Activated CD4-positive, alpha-beta T cell treated with anti-CD3 and anti-CD28 coated beads, Interleukin-2, amount 10 ng/mL, durations not matched to agents 24 days and 14 days (primary cell): ENCODE measurements at places on chromosomes 11 and 22. TPM values are rescaled to one million over a fixed set of nuclear protein-coding genes. Genes with fewer than 3 reads are reported as not detected.

The NCF4 gene
- 12.3 and 13.6 TPM in 2 replicates for total RNA-seq

DNA sequence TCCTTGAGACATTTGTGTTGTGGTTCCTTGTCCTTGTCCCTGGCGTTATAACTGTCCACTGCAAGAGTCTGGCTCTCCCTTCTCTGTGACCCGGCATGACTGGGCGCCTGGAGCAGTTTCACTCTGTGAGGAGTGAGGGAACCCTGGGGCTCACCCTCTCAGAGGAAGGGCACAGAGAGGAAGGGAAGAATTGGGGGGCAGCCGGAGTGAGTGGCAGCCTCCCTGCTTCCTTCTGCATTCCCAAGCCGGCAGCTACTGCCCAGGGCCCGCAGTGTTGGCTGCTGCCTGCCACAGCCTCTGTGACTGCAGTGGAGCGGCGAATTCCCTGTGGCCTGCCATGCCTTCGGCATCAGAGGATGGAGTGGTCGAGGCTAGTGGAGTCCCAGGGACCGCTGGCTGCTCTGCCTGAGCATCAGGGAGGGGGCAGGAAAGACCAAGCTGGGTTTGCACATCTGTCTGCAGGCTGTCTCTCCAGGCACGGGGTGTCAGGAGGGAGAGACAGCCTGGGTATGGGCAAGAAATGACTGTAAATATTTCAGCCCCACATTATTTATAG is 23.0 kb downstream of the MYBPC3 start:
- no peak for DNase-seq

- DNase-seq: no peak
These were observed 7.4 kb upstream of the VSIG10L2 start for GRCh38 chr11:125938418-125938817.

GRCh38 chr11:70014291-70014690 is 63.8 kb upstream of the ANO1 start:
- DNase-seq: no peak

The TRIM64 gene
- total RNA-seq: not detected in 2 replicates

DNA sequence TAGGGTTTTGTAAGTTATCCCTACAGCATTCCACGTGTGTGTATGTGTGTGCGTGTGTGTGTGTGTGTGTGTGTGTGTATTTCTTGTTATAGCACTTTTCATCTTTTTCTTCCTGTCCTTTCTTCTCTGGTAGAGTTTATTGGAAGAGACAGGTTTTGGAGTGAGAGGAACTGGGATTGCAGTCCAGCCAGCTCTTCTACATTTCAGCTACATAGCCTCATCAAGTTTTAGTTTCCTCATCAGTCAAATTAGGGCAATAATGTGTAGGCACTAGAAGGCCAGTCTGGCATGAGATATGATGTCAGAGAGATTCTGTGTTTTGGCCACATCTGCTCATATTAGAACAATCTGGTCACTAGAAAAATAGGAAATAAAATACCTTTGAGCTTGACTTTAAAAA is 1283.5 kb upstream of the TENM4 start:
- no peak for DNase-seq
